Activated T-cell treated with anti-CD3 and anti-CD28 coated beads for 48 hours (primary cell): ENCODE measurements at places on chromosomes 7 and 10.
A peak's percentile ranks its signal among the peaks of the same experiment; 100 is the strongest.

- no peak for DNase-seq
These were observed 430.2 kb downstream of the PTPRN2 start for GRCh38 chr7:158157460-158157859.

DNA sequence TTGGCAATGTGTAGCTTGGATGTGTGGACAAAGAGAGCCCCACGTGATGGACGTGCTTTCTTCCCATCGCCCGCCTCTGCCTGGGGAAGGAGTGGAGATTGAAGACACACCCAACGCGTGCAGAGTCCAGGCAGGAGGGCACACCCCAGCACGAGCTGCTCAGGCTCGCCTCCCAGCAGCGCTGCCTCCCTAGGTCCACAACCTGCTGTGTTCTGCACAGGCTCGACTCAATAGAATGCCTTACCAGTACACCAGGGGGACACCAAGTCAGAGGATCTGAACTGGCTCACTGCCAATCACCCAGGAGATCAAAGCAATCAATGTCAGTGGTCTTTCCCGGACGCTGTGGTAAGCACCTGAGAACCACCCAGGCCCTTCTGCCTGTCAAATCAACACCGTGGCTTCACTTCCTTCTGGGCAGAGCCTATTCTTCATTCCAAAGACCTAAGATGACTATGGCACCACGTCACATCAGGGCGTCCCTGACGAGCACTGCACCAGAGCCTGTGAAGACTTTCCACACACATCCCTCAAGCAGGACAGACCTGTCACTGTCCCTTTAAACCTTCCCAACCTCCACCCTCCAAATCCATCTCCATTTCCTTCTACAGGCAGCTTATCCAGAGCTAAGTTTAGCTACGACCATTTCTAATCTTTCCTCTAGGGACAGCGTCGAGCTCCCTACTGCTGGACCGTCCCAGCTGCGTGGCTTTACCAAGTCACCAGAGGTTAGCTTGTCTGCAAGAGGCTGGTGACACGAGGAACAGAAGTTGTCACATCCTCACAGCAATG is 72.3 kb downstream of the AMZ1 start:
- no peak for DNase-seq

DNA sequence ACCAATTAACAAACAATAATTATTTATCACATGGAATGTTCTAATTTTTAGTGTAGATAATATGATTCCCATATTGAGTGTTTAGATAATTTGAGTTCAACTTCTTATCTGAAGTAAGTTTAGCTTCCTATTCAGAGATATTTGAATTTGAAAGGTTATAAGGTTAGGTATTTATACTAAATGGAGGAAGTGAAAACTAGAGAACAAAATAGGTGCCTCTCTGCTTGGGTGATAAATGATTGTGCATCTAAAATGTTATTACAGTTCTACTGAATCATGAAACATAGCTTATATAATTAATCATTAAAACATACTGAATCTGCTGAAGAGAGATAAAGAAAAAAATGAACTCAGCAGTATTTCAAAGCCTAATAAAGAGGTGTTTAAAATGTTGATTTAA is 1174.3 kb downstream of the XPNPEP1 start:
- no peak for DNase-seq

DNA sequence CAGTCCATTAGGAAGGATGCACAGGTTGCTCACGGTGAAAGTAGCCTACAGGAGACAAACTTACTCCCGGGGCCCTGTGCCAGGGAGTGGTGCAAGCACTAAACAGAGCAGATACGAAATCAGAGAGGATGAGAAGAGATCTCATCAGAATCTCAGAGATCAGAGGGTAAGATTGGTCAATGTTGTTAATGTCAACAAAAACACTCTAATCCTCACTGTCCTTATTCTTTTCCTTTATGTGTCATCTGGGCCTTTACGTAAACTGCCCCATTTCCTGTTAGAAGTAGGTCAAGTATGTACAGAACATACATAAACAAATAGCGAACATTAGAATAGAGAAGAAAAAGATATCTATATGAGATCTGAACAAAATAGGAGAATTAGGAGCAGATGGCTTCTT is 163.1 kb downstream of the PPP1R17 start:
- DNase-seq, result no peak

DNA sequence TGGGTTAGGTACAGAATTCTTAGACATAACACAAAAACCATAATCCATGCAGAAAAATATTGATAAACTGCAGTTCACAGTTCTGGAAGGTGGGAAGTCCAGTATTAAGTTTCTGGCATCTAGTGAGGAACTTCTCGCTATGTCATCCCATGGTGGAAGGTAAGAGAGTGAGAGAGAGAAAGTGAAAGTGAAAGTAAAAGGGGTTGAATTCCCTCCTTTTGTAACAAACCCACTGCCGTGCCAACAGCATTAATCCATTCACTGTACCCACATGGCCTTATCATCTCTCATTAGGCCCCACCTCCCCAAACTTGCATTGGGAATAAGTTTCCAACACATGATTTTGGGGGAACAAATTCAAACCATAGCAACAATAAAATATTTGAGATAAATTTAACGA is 17.1 kb downstream of the ZNF485 start:
- no peak for DNase-seq

GRCh38 chr7:138833596-138833995 is 35.6 kb upstream of the ATP6V0A4 start:
- no peak for DNase-seq

GRCh38 chr7:115516341-115516740 is 514.2 kb downstream of the TFEC start:
- no peak for DNase-seq

DNA sequence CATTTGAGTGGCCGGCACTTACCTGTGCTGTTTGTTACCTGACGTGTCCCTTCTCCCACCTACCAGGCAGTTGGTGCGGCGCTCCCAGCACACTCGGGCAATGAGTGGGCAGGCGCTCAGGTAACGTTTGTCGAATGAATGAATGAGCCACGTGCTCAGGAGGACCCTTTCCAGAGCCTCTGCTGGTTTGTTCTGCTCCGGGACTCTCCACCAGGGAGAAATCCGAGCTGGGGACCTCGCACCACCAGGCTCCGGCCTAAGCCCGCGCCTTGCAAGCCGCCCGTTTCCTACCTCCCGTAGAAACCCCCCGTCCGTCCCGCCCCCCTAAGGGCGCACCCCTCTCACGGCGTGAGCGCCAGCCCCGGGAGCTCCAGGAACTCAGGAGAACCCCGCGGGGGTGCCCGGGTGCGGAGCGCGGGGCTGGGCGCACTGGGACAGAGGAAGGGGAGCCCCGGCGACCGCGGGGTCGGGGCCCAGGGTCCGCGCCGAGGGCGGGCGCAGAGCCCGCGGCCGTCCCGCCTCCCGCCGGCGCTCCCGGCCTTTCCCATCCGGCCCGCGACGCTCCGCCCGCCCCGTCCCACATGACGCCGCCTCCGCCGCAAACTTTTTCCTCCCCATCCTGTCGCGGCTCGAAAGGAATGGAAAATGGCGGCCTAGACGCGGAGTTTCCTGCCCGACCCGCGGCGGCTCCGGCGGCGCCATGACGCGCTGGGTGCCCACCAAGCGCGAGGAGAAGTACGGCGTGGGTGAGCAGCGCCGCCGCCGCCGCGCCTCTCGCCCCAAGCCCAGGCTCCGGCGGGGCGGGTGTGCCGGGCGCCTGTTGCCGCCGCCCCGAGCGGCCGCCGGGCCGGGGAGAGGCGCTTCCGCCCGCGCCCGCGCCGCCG is at the start of gene DOCK1:
DOCK1 (plus strand) TSS at position 611 of the 884 bp plus-strand sequence; CDS start at position 701, 90 bp downstream.
- peak; percentile 1 for DNase-seq

DNA sequence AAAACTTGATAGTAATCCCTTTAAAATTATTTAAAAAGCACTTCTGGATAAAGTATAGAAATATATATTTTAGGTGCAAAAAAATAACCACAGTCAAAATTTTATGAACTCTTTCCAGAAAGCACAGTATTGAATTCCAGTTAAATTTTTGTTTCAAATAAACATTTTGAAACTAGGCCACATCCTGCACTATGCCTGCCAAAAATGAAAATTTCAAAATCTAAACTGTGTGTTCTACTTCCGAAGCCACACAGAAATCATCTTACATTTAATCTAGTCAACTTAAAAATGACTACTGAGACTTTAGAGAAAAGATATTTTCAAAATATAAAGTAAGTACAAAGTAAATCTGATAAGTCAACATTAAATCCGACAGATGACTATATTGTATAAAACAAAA is 50.0 kb downstream of the MAGI2 start:
- DNase-seq, result no peak

DNA sequence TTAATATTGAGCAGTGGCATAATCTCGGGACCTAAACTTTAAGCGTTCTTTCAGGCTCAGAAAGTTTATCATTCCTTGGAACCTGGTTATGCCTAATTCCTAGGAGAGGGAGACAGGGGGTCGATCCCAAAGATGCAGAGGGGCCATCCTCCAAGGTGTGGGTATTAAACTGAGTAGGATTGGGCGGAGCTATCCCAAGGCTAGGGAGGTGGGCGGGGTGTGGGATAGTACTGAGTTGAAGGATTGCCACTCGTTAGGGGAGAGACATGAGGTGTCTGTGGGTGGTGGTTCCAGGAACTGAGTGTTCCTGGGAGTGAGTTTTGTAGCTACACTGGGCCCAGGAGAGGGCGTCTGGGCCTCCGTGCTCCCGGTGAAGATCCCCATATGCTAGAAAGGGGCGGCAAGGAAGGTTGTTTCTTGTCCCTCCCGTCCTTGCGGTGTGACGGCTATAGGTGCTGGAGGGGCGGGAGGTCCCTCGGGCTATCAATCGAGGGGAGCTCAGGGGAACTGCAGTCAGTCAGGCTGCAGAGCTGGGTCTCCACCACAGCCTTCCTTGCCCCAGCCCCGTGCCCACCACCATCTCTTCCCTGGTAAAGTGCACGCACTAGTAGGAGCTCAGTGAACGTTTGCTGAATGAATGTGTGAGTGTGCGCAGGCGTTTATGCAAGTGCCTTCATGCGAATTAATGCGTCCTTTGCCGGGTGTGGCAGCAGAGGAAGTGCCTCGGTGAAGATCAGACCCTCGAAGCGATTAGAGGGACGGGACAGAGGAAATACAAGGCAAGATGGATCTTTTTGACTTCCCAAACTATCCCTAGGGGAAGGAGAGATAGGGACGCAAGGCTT is 3.0 kb upstream of the HMX2 start:
- no peak for DNase-seq

GRCh38 chr10:78657163-78657861 is 411.5 kb upstream of the ZMIZ1 start:
- DNase-seq, result peak; percentile 66

- DNase-seq, result no peak
These were observed 95.5 kb downstream of the ANKRD30A start for GRCh38 chr10:37220866-37221265.

- DNase-seq, result no peak
These were observed 453.0 kb downstream of the SORCS3 start for GRCh38 chr10:105094048-105094447.

DNA sequence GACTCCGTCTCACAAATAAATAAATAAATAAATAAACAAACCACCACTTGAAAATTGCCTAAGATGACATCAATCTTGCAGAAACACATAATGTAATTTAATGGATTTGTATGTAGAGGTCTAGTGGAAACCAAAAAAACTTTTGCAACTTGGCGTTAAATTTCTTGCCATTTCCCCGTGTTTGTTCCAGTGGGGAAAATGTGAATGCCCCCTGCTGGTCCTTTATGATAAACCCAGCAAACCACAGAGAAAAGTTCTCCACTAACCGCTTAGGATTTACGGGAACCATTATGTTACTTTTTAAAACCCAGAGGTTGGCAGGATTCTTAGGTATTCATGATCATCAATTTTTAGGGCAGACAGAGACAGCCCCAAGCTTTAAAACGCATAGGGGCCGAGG is 32.5 kb downstream of the LAMB4 start:
- no peak for DNase-seq

- DNase-seq, result no peak
These were observed 429.0 kb upstream of the LRGUK start for GRCh38 chr7:133698127-133698526.

DNA sequence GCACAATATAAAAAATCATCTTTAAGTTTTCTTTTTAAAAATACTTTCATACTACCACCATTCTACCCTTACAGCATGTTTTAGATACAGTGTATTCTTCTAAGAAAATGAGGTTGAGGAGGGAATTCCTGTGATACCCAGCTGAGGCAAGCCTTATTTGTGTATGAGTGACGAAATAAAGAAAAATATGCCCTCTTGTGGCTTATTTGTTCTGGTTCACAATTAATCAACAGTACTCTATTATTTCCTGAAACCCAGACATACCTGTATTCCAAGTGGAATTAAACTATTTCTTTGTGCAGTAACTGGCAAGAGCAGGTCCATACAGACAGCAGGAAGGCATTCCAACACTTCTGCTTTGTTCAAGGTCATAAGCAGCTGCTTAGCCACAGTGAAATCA is 4.5 kb upstream of the SEMA3D start:
- DNase-seq, result no peak

DNA sequence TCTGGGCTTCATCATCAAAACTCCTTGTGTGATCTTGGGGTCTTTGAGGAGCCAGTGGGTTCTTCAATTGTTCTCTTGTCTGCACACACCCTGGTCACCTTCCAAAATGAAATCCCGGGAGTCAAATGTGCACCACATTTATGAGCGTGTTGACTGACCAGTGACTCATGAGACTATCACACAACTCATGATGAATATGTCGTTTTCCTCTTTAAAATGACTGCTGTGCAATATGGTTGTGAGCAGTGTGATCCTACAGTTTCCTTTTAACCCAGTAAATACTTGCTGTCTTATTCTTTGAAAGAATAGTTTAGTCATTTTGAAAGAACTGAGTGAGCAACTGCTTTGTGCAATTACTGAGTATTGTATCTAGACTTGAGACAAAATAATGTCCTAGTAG is 149.2 kb downstream of the DYNC1I1 start:
- no peak for DNase-seq

GRCh38 chr7:151849008-151849878 is 27.7 kb downstream of the PRKAG2 start:
- DNase-seq, result no peak

DNA sequence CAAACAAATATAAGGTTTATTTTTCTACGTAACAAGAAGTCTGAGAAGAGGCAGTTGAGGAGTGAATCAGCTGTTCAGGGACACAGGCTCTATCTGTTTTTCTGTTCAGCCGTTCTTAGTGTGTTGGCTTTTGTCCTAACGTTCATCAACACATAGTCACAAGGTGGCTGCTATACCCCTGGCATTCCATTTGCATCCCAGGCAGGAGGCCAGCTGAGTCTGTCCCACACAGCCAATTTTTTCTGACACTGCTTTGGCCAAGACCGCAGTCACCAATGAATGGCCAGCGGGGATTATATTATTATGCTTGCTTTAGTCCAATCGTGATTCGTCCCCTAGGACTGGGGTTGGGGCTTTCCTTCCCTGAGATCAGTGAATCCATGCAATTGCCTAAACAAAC is 143.4 kb upstream of the CHST15 start:
- DNase-seq, result no peak

- DNase-seq, result peak; percentile 6
These were observed 115.5 kb upstream of the GNAI1 start for GRCh38 chr7:80018941-80019808.

- DNase-seq, result no peak
These were observed 100.1 kb downstream of the SLC13A1 start for GRCh38 chr7:123099712-123100111.

- no peak for DNase-seq
These were observed 139.7 kb upstream of the PCBD1 start for GRCh38 chr10:71028066-71028465.
